Stimulated activated CD8-positive, alpha-beta memory T cell treated with anti-CD3 and anti-CD28 coated beads, Interleukin-4, amount 100 ng/mL, for 24 hours (primary cell): ENCODE measurements at places on chromosomes 7 and 10.

DNA sequence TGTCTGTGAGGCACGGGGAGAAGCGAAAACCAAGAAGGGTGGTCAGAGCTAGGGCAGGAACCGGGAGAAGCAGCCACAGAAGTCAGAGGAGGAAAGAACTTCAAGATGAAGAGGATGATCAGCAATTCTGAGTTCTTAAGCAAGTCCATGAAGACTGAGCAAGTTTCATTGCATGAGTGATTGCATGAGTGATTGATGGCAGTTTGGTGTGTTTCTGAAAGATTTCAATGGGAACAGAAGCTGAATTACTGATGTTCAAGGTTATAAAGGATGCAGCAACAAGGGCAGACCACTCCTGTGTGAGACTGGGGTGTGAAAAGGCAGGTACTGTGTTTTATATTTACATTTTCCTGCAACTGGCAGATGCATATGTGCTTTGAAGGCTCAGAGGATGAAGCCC, 35.4 kb downstream of the CCNY start:
- DNase-seq: no peak

- no peak for DNase-seq
Measured at GRCh38 chr7:151742713-151743480, 134.0 kb downstream of the PRKAG2 start.

GRCh38 chr10:18429335-18429734, 222.1 kb downstream of the NSUN6 start:
- DNase-seq: no peak

GRCh38 chr7:44445986-44446671, 44.3 kb downstream of the NUDCD3 start:
- DNase-seq: no peak

DNA sequence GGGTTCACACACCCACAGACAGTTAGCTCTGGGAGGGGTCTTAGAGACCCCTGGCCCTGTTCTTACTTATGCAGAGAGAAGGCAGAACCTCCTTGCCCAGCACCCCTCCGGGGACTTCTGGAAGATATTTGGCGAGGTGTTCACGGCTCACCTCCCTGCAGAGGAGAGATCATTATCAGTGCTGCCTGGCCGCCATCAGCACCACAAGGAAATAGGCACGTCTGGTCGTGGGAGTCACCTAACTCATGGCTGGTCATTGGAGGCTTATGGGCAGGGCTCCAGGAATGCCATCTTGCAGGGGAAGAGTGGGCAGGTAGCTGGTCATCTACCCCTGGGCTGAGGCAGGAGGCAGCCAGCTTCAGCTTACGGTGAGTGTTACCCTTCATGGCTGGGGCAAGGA, 189.4 kb downstream of the RPS24 start:
- no peak for DNase-seq

GRCh38 chr10:102527546-102527945, 23.8 kb downstream of the SUFU start:
- DNase-seq: no peak

DNA sequence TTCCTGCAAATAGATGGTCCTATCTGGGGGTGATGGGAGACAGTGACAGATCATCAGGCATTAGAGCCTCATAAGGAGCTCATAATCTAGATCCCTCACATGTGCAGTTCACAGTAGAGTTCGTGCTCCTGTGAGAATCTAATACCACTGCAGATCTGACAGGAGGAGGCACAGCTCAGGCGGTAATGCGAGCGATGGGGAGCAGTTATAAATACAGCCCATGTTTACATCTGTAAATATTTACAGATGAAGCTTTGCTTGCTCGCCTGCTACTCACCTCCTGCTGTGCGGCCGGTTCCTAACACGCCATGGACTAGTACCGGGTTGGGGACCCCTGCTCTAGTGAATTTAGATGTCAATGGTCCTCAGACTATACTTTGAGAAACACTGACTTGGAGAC, 17.0 kb upstream of the CDCA7L start:
- no peak for DNase-seq

DNA sequence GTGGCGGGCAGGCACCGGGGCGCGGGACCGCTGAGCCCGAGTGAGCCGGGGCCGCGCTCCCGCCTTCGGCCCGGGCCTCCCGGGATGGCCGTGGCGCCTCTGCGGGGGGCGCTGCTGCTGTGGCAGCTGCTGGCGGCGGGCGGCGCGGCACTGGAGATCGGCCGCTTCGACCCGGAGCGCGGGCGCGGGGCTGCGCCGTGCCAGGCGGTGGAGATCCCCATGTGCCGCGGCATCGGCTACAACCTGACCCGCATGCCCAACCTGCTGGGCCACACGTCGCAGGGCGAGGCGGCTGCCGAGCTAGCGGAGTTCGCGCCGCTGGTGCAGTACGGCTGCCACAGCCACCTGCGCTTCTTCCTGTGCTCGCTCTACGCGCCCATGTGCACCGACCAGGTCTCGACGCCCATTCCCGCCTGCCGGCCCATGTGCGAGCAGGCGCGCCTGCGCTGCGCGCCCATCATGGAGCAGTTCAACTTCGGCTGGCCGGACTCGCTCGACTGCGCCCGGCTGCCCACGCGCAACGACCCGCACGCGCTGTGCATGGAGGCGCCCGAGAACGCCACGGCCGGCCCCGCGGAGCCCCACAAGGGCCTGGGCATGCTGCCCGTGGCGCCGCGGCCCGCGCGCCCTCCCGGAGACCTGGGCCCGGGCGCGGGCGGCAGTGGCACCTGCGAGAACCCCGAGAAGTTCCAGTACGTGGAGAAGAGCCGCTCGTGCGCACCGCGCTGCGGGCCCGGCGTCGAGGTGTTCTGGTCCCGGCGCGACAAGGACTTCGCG, 534 bp downstream of the FZD9 start:
- no peak for DNase-seq

DNA sequence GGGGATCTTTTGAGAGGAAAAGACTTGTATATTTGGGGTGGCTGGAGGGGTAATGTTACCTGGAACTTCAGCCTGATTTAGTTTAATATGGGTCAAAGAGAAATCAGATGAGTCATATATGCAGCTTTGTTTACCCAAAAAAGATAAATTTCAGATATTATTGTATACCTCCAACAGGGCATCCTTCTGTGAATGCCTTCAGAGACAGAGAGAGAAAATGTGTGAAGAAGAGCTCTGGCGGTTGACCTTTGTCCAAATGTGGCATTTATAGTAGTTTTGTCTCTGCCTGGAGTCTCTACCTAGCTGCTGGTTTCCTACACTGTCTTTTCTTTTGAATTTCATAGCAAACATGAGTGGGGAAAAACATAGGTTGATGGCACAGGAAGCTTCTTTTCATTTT, 21.6 kb downstream of the LRMDA start:
- DNase-seq: no peak

- no peak for DNase-seq
Measured at GRCh38 chr7:98982686-98983085, 104.4 kb downstream of the TRRAP start.

- DNase-seq: no peak
Measured at GRCh38 chr10:86723009-86723408, 33.4 kb upstream of the BMPR1A start.

- no peak for DNase-seq
Measured at GRCh38 chr7:4009211-4010060, 672.7 kb upstream of the FOXK1 start.

DNA sequence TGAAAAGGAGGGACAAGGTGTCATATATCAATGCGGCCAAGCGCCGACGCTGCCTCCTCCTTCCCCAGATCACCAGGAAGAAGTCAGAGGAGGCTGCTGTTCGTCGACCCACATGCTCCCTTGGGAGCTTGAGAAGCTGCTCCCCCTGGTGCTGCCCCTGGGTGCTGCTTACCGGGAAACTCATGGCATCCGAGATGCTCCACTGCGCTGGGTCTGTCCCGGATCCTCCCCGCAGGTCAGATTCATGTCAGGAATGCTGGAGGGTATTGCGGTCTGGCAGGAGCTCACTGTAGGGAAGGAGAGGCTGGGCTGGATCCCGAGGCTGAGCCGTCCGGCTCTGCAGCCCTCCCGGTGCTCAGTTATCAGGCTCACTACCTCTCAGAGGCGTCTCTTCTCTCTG, 123.7 kb upstream of the FAM20C start:
- DNase-seq: no peak

- no peak for DNase-seq
Measured at GRCh38 chr10:91144961-91145360, 75.5 kb upstream of the PCGF5 start.

GRCh38 chr10:964321-964987, 23.8 kb upstream of the GTPBP4 start:
- no peak for DNase-seq

- DNase-seq: no peak
Measured at GRCh38 chr10:111384556-111384955, 307.7 kb downstream of the ADRA2A start.

DNA sequence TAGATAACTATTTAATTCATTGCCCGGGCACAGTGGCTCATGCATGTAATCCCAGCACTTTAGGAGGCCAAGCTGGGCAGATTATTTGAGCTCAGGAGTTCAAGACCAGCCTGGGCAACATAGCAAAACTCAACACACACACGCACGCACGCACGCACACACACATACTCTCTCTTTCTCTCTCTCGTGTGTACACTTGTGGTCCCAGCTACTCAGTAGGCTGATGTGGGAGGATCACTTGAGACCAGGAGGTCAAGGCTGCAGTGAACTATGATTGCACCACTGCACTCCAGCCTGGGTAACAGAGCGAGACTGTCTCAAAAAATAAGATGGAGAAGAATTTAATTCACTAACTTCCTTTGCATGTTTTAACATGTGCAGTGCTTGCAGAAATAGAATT, 38.1 kb downstream of the PTPN12 start:
- DNase-seq: no peak

GRCh38 chr7:158446281-158446680, 141.3 kb downstream of the PTPRN2 start:
- no peak for DNase-seq

DNA sequence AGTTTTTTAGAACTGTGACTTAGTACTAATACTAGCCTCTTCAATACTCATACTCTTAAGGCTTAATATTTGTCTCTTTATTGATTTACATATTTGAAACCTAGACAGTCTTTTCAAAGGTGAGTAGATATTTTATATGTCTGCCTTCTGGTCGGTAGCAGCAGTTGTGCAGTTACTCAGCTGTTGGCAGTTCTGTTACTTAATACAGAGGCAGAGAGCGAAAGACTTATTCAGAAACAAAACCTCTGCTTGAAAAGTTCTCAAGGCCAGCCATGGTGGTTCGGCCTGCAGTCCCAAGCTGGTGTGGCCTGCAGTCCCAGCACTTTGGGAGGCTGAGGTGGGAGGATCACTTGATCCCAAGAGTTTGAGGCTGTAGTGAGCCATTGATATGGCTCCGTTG, 84.2 kb downstream of the AUTS2 start:
- no peak for DNase-seq

DNA sequence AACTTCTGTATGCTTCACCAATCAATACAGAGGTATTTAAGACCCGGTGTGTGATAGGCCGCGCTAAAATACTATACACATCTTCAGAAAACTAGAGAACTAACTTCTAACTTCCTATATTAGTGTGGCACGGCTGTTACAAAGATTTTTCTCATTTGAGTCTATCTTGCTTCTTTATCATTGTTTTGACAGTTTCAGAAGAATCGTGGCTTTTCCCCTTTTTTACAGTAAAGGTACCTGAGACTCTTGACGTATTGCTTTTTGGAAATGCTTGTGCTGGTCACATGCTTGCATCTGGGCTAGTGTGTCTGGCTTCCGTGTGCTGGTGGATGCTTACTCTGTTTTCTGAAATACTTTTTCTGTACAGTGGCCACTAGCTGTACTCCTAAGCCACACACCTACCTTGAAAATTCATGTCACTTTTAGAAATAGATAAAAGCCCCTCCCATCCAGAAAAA, 12.7 kb downstream of the IKZF1 start:
- no peak for DNase-seq

DNA sequence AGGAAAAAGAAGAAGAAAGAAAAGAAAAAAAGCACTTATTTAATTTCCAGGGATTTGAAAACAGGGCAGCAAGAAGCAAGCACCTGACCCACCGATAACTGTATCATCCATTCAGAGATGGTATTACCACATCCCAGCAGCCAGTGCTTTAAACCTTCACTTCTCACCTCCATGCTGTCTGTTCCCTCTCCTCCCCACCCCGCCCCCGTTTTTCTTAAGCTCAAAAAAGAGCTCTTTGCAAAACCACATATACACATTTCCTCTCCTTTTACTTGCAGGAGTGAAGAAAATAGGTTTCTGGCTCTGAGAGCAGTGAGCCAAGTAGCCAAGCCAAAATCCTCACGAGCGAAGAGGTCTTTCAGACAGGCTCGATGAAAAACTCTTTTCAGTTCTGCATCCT, 2.2 kb downstream of the STOX1 start:
- no peak for DNase-seq

DNA sequence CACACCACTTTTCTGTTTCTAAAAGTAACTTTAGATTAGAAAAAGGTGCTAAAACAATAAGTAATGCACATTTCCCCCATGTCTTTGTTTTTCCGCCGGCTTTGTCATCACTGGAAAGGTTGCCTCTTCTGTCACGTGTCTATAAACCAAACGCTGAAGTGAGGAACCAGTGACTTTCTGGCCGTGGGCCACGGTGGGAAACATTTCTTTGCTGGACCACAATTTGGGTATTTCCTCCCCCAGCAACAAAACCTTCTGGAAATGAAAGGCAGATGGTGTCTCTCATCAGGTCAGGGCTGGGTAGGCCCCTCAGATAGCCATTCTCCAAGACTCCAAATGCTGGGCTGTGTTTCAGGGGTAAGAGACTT, 174.5 kb downstream of the SH3PXD2A start:
- no peak for DNase-seq

- peak; percentile 9 for DNase-seq
Measured at GRCh38 chr10:77391605-77392235, 245.9 kb downstream of the KCNMA1 start.

- no peak for DNase-seq
Measured at GRCh38 chr7:155233311-155234157, 64.1 kb upstream of the INSIG1 start.

DNA sequence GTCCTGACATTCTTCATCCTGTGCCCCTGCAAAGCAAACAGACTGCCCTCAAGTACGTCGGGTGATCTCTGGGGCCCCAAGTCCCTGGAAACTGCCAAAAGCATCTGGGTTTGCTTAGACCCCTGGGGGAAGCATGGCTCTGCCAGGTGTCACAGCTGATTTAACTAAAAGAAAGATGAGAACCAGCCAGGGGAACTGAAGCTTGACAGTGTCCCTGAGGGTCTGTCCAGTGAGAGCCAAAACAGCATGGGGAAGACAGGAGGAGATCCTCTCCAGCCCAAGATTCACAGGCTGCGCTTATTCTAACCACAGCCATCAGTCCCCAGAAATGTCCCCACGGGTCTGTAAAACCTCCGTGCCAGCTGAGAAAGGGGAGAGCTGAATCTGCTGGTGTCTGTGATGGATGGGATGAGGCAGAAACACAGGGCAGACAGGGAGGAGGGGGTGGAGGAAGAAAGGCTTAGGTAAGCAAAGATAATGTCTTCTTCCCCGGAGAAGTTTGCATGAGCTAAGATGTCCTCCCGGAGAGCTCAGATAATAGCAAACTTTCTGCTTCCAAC, 21.3 kb downstream of the CCDC3 start:
- DNase-seq: no peak
